ENCODE measurements at places on chromosomes 5 and 9. TPM values are rescaled to one million over a fixed set of nuclear protein-coding genes. Genes with fewer than 3 reads are reported as not detected.

DNA sequence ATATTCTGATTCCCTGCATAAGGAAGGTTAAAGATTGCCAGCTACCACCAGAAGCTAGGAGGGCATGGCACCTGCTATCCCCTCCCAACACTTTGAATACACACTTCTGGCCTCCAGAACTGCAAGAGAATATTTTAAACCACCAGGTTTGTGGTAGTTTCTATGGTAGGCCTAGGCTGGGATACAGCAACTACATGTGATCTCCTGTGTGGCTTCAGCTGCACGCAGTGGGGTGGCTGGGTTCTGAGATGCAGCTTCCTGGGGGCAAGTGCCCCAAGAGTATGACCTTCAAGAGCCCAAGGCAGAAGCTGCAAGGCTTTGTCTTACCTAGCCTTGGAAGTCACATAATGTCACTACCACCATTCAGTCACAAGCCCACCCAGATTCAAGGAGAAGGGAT, 39.6 kb downstream of the GCNT4 start:
- DNase-seq: no peak

Gene SOWAHA
- 2.2 TPM for polyA plus RNA-seq

Gene IL9
- polyA plus RNA-seq: not detected

Gene ZNF618
- 3.7 TPM for polyA plus RNA-seq

Gene NPR2
- polyA plus RNA-seq: 13.0 TPM

Gene C5orf52
- not detected for polyA plus RNA-seq

Gene PTGDS
- 7.4 TPM for polyA plus RNA-seq

Gene SPATA6L
- polyA plus RNA-seq: 1.8 TPM

Gene LURAP1L
- polyA plus RNA-seq: 7.8 TPM

Gene TIMD4
- polyA plus RNA-seq: 3.2 TPM

Gene RGS7BP
- 1.1 TPM for polyA plus RNA-seq

- DNase-seq: no peak
These were observed 127.1 kb downstream of the BNC2 start for GRCh38 chr9:16743375-16743774.

Gene GNPDA1
- polyA plus RNA-seq: 9.5 TPM

DNA sequence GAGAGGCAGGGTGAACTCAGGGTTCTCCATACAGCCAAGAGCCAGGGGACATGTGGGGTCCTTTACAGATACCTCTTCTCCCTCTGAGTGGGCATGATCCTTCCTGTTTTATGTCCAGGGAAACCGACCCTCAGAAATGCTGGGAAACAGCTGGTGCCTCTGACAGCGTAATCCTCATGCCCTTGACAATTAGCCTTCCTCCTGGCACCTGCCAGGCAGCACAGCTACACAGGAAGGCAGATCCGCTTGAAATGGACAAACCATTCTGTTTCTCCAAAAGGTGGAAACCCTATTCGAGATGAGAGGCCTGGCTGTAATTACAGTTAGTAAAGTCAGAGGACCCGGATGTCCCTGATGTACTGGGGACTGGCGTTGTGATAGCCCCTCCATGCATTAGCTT, 7.2 kb downstream of the ERGIC1 start:
- no peak for DNase-seq

DNA sequence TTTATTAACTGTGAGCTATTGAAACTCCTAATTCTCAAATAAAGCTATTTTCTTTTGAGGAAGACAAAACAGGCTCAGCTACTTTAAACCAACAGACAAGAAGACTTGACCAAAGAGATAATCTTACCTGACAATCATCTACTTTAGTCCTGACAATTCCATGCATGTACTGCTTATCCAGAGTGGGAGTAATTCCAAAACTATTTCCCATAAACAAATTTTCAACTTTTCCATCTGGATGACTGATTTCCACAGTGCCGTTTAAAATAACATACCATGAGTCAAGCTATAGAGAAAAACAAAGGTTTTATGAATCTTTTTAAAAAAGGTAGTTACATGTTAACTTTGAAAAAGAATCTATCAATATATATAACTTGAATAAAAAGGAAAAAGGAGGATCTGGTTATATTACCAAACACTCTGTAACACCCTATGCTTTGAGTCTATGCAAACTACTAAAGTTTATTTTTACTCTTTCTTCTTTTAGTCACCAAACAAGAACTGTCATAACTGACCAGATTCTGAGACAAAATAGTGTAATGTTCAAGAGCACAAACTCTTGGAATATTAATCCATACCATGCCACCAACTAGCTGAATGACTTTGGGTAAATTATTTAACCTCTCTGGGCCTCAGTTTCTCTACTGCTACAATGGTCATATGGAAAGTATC, 129.7 kb downstream of the RAPGEF6 start:
- DNase-seq: no peak

DNA sequence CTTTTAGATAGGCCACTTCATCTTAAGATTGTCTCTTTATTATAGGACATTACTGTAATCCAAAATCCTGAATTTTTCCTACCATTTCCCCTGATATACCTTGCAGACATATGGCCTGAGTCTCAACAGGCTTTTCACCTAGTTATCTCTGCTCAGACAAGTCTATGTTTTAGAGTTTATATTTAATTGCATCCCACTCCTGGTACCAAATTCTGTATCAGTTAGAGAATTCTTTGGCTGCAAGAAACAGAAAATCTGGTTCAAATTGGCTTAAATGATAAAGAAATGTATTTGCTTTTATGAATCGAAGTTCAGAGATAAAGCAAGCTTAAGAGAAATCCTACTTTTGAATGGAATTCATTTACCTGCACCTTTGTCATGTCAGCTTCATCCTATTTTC, 102.2 kb upstream of the OSMR start:
- DNase-seq: no peak

DNA sequence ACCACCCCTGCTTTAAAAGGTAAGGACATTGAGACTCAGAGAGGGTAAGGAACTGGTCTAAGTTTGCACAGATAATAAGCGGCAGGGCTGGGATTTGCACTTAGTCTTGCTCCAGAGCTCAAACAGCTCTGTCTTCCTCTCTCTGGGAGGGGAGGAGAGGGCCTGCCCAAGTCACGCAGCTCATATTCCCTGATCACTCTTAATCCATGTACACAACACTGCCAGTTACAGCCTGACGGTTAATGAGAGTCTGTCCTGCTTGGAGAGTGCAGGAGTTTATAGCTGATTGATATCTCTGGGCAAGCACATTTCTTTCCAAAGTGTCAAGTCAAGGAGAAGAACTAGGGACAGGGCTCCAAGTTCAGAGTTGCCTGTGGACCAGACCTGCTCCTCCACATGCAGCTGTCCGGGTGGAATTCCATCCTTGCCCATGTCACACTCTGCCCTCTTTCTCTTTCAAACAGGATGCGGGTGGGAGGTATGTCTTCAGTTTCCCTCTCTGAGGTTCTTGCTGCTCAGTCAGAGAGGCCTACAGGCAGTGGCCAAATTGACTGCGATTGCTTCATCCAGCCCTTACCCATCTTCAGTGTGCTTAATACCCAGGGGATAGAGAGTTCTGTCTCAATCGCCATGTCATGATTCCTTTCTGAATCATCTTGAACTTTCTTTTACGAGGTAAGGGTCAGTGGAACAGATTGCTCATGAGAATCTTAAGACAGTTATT, 54.5 kb downstream of the GALNT12 start:
- no peak for DNase-seq

Gene ST8SIA4
- 0.78 TPM for polyA plus RNA-seq

- no peak for DNase-seq
These were observed 10.9 kb downstream of the FYB1 start for GRCh38 chr5:39208471-39208870.

DNA sequence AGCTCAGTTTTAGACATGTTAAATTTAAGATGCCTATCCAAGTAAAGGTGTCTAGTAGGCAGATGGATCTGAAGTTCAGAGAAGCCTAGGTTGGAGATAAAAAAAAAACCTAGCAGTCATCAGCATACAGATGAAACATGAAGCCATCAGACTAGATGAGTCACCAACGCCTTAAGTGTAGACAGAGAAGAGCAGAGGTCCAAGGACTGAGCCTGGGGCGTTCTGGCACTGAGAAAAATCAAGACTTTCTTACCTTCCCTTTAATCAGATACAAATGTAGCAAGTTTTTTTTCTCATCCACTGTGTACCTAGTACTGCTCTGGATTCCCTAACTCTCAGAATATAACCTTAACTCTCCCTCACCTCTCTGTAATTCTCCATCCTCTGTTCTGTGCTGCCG, 97.3 kb downstream of the SIL1 start:
- DNase-seq: no peak

DNA sequence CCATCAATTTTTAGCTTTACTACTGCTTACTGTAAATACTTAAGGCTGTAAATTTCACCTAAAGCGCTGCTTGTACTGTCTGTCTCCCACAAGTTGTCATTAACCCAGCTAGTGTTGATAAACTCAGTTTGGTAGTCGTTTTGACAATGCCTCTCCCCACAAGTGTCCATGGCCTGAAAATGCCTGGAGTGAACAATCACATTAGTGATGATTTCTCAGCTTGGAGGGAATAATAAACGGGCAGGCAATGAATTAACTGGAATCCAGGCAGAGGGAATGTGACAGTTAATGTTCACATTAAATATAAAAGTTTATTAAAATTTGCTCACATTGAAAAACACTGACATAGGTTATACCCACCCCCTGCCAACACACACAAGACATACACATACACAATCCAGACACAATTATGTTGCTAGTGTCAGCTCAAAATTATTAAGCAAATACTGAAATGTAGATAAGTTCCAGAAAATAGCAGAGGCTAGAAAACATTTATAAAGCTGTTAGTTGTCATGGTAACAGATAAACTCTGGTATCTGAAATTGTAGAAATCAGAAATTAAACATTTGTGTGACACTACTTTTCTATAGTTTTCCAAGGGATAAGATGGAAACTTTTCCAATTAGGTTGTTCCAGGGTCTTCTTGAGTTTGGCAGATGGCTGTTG, 341.9 kb downstream of the DIRAS2 start:
- DNase-seq: no peak

GRCh38 chr5:143251946-143252345, 151.5 kb downstream of the NR3C1 start:
- no peak for DNase-seq
